ENCODE measurements at places on chromosomes 16 and 17. TPM values are rescaled to one million over a fixed set of nuclear protein-coding genes. Genes with fewer than 3 reads are reported as not detected.
A peak's percentile ranks its signal among the peaks of the same experiment; 100 is the strongest.

- no peaks in the 10 kb centered on the region for H3K4me1 ChIP-seq
- no peak overlapping the region for H3K27ac ChIP-seq
- DNase-seq = no peak
- H3K27me3 ChIP-seq = no peaks in the 10 kb centered on the region
- H3K4me3 ChIP-seq = no peak overlapping the region
Measured at GRCh38 chr16:76441391-76441790, 164.2 kb downstream of the CNTNAP4 start.

GRCh38 chr16:85136702-85137322, 24.5 kb upstream of the CIBAR2 start:
- H3K36me3 ChIP-seq = peaks cover 14% of the 10 kb centered on the region
- H3K27ac ChIP-seq = peak overlapping the region; percentile 80
- H3K4me1 ChIP-seq = peaks cover 18% of the 10 kb centered on the region
- no peak overlapping the region for H3K4me3 ChIP-seq

DNA sequence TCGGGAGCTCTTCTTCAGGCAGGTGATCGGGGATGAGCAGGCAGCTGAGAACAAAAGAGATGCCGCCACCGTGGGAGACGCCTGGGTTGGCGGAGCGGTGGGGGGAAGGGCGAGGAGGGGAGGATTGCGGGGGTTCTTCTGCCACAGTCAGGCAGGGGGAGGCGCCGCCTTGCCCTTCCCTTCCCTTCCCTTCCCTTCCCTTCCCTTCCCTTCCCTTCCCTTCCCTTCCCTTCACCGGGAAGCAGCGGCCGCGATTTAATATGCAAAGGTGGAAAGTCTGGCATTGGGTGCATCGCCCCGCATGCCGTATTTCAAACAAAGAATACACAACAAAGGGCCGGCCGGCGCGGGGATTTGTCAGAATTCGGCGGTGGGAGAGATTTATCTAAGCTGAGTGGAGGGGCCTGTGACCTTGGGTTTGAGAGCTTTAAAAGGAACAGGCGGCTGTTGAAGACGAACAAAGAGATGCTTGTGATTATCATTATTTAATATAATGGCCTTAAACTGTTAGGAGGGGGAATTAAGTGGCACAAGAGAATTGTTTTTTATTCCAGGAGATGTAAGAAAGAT, 262.3 kb upstream of the TNRC6C start:
- H3K4me3 ChIP-seq = peak overlapping the region; percentile 60
- H3K27me3 ChIP-seq = peaks cover 16% of the 10 kb centered on the region
- no peak for DNase-seq

DNA sequence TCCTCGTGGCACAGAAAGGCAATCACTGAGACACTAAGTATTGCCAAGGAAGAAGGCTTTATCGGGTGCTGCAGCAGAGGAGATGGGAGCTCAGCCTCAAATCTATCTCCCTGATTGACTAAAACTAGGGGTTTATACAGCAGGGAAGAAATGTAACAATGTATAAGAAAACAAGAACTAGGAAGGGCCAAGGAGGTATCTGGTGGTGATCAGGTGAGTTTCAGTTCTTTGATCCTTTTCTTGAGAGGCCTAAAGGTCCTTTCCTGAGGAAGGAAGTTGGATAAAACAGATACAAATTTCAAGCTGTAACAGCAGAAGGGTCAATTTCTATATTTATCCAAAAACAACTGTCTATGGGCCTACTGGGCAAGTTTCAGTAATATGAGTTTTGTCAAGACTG, 212.4 kb downstream of the COPRS start:
- H3K4me1 ChIP-seq = no peaks in the 10 kb centered on the region
- no peak overlapping the region for H3K27ac ChIP-seq
- H3K27me3 ChIP-seq = peaks cover 18% of the 10 kb centered on the region

GRCh38 chr17:8766731-8767130, 8.4 kb upstream of the SPDYE4 start:
- DNase-seq = no peak
- peaks cover 42% of the 10 kb centered on the region for H3K27me3 ChIP-seq
- H3K4me1 ChIP-seq = no peaks in the 10 kb centered on the region
- no peak overlapping the region for H3K27ac ChIP-seq

DNA sequence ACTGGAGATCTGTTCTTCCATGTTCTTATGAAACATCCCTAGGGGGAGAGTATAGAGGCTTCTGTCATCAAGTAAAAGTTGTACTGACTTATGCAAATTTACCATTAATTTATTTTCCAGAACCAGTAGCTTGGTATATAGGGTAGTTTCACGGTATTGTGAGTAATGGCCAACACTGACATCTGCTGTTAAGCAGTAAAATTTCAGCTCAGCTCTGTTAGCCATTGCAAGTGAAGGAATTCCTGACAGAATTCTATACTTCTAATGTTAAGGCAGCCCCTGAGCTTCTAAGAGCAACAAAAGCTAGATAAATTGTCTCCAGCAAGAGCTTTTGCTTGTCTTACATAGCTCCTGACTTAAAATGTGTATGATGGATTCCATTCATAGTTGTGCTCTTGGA, 613.5 kb upstream of the C16orf82 start:
- H3K27me3 ChIP-seq = peaks cover 15% of the 10 kb centered on the region
- no peaks in the 10 kb centered on the region for H3K4me1 ChIP-seq
- H3K4me3 ChIP-seq = no peak overlapping the region
- no peak for DNase-seq

DNA sequence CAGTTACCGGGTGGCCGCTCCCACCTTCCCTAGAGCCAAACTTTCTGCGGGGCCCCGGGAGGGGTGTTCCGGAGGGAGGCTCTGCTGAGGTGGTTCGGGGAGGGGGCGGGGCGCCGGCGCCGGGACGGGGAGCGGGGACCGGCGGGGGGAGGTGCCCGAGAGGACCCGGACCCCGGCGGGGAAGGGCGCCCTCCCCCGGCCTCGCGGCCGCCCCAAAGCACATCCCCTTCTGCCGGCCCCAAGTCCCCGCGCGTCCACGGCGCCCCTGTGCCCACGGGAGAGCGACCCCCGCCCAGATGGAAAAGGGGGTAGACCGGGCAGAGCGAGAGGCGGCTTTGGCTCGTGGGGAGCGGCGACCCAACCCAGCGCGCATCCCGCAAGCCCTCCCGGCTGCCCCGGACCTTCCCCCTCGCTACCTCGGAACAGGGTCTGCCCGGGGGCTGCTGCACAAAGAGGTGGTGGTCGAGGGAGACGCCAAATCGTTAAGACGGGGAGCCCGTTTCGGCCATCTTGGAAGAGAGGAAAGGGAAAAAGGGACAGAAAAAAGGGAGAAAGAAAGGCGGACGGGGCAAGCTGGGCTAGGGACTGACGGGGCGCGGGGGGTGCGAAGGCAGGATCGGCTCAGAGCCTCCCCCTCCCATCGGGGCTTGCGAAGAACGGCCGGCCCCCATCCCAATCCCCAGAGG, 530 bp downstream of the PCGF2 start:
- no peak overlapping the region for H3K27ac ChIP-seq
- H3K4me3 ChIP-seq = peak overlapping the region; percentile 88
- peaks cover 46% of the 10 kb centered on the region for H3K4me1 ChIP-seq
- no peak for DNase-seq
- peaks cover 48% of the 10 kb centered on the region for H3K27me3 ChIP-seq

DNA sequence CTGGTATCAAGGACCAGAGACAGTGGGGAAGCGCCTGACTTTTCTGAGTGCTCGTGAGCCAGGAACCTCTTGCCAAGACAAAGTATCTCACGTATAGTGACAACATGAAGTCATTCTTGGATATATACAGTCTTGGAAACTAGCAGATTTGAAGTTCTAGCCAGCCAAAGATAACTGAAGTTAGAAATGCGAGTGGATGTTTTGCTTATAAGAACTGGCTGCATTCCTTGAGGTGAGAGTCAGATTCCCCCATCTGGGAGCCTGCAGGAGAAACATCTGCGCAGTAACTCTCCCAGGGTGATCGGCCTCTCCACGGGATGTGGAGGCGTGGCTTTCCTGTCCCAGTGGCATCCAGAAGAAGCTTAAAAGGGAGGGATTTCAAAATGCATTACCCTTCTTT, 89.8 kb downstream of the SHISA6 start:
- no peaks in the 10 kb centered on the region for H3K4me1 ChIP-seq
- H3K27me3 ChIP-seq = no peaks in the 10 kb centered on the region
- no peak overlapping the region for H3K27ac ChIP-seq
- H3K36me3 ChIP-seq = no peaks in the 10 kb centered on the region
- no peak overlapping the region for H3K4me3 ChIP-seq

Gene EVPLL
- not detected for total RNA-seq

Gene BEAN1
- total RNA-seq = not detected

Gene TPPP3
- 0.70 TPM for total RNA-seq

Gene OR2C1
- total RNA-seq = not detected

Gene CCR7
- 165 TPM for total RNA-seq

Gene CYBA
- total RNA-seq = 346 TPM

Gene TNFRSF17
- total RNA-seq = not detected

Data from T-helper 17 cell (primary cell).